ENCODE measurements at places on chromosomes 2 and 18.
A peak's percentile ranks its signal among the peaks of the same experiment; 100 is the strongest.

DNA sequence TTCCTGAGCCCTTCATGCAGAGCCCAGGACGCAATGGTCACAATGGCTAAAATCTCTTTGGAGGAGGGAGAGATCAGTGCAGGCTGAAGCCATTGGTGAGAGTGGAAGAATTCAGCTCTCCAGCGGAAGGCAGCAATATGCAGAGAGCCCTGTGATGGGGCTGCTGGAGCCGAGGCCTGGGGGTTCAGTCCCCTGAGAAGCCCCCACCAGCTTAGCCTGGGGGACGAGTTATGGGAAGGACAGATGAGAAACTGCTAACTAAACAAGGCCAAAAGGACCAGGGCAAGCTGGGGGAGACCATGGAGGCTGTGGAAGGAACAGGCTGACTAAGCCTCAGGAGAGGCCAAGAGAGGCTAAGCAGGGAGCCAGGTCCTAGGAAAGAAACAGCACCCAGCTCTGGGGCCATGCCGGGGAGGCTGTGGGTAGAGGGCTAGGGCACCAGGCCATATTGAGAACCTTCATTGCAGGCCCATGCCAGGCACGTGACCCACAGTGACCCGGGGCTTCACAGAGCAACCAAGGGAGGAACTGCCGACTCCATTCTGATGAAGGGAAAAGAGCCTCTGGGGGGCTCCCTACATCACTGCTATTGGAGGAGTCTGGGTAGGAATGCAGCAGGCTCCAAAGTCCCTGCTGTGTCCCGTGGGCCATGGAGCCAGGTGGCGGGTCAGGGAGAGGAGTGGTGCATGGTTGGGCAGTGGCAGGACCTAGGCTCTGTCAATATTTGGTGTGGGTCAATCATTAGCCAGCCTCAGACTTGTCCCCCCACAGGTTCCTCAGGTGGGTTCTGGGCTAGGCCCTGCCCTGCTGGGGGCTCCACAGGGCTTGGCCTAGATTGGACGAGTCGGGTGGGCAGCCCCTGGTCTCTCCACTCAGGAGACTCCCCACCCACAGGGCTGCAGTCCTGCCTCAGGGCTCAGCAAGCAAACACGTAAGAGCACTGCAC, 19.8 kb downstream of the PROC start:
- no peak for DNase-seq

- DNase-seq, result no peak
These were observed 33.2 kb downstream of the SPOPL start for GRCh38 chr2:138534791-138535190.

DNA sequence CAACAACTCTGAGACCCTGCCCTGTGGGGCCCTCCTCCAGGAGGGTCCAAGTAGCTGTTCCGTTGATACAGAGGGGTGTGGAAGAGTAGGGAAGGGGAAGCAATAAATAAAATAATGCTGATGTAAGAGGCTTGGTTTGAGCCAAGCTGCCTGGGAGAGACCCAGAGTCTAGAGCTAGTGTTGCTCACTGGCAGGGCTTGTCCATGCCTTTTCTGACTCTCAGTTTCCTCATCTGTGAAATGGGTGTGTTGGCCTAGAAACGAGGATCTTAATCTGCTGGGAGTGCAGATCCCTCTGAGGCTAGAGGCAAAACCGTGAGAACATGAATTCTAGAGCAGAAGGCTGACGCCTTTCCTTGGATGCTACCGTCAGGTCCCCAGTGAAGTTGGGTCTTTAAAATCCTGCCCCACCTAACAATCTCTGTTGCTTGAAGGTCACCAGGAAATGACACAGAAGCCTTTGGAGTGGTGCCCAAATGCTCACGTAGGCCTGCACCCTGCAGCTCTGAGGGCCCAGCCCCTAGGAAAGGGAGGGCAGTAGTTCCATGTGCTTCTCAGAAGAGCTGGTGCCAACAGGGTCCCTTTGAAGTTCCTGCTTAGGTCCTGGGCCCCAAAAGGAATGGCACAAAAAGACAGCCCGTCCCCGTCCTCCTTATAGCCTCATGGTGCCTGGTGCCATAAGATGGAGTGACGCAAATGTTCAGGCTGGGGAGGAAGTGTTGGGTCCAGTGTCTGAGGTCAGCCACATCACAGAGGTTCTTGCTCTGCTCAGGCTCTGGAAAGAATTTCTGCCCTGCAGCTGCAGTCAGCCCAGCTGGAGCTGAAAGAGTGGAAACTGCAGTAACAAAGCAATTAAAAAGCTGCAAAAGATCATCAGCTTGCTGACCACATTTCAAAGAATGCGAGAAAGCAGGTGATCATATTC, 73.2 kb upstream of the SMAD2 start:
- DNase-seq, result peak; percentile 39

DNA sequence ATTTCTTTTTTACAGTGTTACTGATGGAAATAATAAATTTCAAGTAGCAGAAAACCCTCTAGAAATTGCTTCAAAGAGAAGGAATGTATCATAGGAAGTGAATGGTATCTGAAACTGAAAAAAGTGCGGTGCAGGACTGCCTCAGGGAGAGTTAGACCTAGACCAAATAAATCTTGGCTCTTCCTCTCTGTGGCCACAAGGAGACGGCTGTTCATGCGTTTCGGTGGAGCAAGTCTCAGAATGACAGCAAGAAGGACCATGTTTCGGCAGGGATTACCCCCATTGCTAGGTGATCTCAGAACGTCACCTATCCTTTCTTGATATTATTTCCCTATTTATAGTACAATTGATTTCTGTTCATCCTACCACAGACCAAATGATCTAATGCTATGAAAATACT, 522.3 kb downstream of the SOX11 start:
- DNase-seq, result no peak

DNA sequence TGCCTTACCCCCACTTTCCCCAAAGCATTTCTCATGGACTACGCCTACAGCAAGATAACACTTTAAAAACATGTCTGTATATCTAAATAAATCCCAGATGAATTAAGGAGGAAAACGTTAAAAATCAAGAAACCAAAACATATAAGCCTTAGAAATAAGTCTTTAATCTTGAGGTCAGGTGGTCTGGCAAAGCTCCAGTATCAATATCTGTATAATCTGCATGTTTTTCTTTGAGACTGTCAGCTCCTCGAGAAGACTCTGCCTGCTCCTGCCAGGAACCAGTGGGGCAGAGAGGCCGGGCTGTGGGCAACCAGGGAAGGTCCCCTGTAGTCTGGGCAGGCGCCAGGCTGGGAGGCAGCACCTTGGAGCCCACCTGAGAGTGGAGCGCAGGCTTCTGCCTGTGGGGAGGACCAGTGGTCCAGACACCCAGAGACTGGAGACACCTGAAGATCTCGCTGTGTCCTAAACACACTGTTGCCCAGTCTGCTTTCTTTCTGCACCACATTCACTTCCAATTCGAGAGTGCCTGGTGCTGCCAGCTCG, 291.0 kb upstream of the SOX11 start:
- DNase-seq, result no peak

- no peak for DNase-seq
These were observed 3.0 kb upstream of the ASB1 start for GRCh38 chr2:238423561-238424312.

DNA sequence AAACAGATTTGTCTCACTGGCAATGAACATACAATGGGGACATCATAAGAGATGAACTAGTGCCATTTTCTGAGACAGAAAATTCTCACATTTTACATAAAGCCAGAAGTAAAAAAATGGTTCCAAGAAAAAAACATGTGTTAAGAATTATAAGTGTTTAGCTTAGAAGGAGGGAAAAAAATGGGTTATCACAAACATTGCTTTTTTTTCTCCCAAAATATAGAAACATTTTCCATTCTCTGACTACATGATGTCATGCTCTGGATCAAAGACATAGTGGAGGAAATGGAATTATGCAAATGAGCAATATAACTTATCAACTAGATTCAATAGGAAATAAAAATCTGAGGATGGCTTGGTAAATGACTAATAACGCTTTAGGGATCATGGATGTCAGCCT, 49.8 kb downstream of the SPATS2L start:
- no peak for DNase-seq
